Osteoblast (primary cell): ENCODE measurements at places on chromosomes 11 and 22. TPM values are rescaled to one million over a fixed set of nuclear protein-coding genes. Genes with fewer than 3 reads are reported as not detected.

OR8J1 gene
- not detected in 2 replicates for total RNA-seq

RPS19BP1 gene
- total RNA-seq: 25.9 and 34.7 TPM in 2 replicates

SLC22A12 gene
- total RNA-seq: not detected in 2 replicates

GRCh38 chr11:846496-847098, 3.9 kb downstream of the TSPAN4 start:
- peaks cover 6% of the 10 kb centered on the region for H3K36me3 ChIP-seq
- H3K27ac ChIP-seq: peak overlapping the region; percentile 88
- H3K27me3 ChIP-seq: no peaks in the 10 kb centered on the region
- H3K4me3 ChIP-seq: peak overlapping the region; percentile 97
- peaks cover 27% of the 10 kb centered on the region for H3K4me1 ChIP-seq

GRCh38 chr22:22818861-22819855, 68.5 kb upstream of the IGLL5 start:
- H3K4me1 ChIP-seq: no peaks in the 10 kb centered on the region
- no peak for DNase-seq
- H3K36me3 ChIP-seq: no peaks in the 10 kb centered on the region
- no peak overlapping the region for H3K4me3 ChIP-seq
- H3K27me3 ChIP-seq: no peaks in the 10 kb centered on the region

DNA sequence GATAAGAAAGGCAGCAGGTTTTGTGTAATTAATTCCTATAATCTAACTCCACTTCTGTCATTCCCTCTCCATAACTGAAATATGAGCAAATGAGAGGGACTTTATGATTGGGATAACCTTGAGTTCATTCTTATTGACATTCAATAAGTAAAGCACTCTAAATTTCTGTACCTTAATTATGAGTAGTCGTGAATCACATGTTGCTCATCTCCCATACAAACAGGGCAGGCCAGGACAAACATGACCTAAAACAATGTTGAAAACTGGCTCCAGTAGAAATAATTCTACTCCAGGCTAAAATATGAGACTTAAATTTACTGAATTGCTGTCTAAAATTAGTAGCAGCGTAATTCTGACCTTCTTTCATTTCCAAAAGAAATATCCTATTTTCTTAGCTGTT, 505.4 kb downstream of the NELL1 start:
- H3K4me3 ChIP-seq: no peak overlapping the region
- no peak overlapping the region for H3K27ac ChIP-seq
- H3K4me1 ChIP-seq: no peaks in the 10 kb centered on the region

- H3K4me1 ChIP-seq: peaks cover 8% of the 10 kb centered on the region
- no peak overlapping the region for H3K27ac ChIP-seq
- DNase-seq: peak; percentile 36
- no peaks in the 10 kb centered on the region for H3K36me3 ChIP-seq
- H3K4me3 ChIP-seq: no peak overlapping the region
Measured at GRCh38 chr11:34169686-34170085, 64.3 kb downstream of the NAT10 start.

GRCh38 chr11:87295237-87295636, 257.5 kb downstream of the TMEM135 start:
- no peaks in the 10 kb centered on the region for H3K4me1 ChIP-seq
- H3K4me3 ChIP-seq: no peak overlapping the region
- no peaks in the 10 kb centered on the region for H3K36me3 ChIP-seq
- no peaks in the 10 kb centered on the region for H3K27me3 ChIP-seq

- peak overlapping the region; percentile 83 for H3K4me3 ChIP-seq
- peaks cover 24% of the 10 kb centered on the region for H3K4me1 ChIP-seq
- H3K27me3 ChIP-seq: no peaks in the 10 kb centered on the region
- H3K27ac ChIP-seq: peak overlapping the region; percentile 71
Measured at GRCh38 chr22:43014316-43014868, 557 bp downstream of the PACSIN2 start.

DNA sequence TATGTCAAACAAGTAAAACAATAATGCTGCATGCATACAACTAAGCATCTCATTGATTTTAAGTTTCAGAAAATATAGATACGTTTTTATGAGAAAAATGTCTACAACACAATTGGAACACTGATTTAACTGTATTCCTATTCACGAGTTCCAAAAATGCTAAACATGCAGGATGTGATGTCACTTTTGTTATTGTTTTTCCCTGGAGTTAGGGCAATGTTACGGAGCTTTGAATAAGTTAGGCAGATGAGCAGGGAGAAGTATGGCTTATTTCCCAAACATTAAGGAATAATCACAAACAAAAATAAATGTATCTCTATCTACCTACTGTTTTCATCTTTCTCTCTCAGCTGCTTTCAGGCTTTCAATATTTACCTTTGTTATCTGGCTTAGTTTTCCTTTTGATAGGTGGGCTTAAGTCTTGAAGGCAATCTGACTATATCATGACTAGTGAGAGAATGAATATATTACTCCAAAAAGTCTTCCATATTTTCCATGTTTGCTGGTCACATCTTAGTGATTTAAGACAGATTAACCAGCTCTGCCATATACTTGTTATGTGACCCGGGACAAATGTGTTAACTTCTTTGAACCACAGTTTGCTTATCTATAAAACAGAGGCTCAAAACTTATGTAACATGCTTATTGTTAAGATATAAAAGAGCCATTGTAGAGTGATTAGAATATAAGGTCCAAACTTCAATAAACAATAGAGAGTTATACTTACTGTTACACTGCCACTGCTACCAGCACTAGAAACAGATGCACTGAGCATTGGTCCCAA, 854.4 kb upstream of the CCDC90B start:
- H3K4me1 ChIP-seq: no peaks in the 10 kb centered on the region
- DNase-seq: no peak
- H3K27ac ChIP-seq: no peak overlapping the region
- H3K4me3 ChIP-seq: no peak overlapping the region
- no peaks in the 10 kb centered on the region for H3K27me3 ChIP-seq
